ENCODE measurements at places on chromosomes 16 and 17.
A peak's percentile ranks its signal among the peaks of the same experiment; 100 is the strongest.

- DNase-seq = no peak
Measured at GRCh38 chr17:55056526-55056925, 88.0 kb downstream of the STXBP4 start.

- DNase-seq = no peak
Measured at GRCh38 chr17:45223539-45224528, 2.1 kb downstream of the FMNL1 start.

GRCh38 chr16:81276323-81276722, 37.8 kb downstream of the BCO1 start:
- no peak for DNase-seq

- DNase-seq = no peak
Measured at GRCh38 chr17:27975146-27976011, 67.1 kb upstream of the NLK start.

GRCh38 chr16:73056448-73056847, 8.5 kb upstream of the ZFHX3 start:
- no peak for DNase-seq

DNA sequence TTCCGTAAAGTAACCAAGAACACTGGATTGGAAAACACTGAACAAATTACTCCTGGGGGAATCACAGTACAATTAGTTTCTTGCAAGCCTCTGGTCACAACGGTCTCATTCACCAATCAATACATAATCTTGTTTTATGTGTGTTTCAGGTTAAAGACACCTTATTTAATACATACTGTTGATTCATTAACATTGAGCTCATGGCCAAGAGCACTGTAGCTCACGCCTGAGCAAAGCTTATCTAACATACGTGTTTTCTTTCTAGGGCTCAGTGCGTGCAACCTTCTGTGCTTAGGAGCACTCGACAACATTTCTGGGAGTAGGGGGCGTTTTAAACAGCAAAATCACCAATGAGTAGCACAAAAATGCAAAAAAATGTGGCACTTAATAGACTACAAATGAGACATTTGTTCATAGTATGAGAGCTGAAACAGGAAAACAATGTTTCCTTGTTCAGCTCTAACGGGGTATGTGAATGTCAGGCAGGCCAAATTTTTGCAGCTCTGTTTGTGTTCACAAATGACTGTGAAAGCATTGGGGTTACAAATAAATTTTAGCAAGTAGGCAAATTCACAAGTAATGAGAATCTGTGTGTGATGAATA, 206.2 kb downstream of the CNTNAP4 start:
- no peak for DNase-seq

- DNase-seq = peak; percentile 58
Measured at GRCh38 chr17:75753514-75754377, 11.2 kb downstream of the GALK1 start.

DNA sequence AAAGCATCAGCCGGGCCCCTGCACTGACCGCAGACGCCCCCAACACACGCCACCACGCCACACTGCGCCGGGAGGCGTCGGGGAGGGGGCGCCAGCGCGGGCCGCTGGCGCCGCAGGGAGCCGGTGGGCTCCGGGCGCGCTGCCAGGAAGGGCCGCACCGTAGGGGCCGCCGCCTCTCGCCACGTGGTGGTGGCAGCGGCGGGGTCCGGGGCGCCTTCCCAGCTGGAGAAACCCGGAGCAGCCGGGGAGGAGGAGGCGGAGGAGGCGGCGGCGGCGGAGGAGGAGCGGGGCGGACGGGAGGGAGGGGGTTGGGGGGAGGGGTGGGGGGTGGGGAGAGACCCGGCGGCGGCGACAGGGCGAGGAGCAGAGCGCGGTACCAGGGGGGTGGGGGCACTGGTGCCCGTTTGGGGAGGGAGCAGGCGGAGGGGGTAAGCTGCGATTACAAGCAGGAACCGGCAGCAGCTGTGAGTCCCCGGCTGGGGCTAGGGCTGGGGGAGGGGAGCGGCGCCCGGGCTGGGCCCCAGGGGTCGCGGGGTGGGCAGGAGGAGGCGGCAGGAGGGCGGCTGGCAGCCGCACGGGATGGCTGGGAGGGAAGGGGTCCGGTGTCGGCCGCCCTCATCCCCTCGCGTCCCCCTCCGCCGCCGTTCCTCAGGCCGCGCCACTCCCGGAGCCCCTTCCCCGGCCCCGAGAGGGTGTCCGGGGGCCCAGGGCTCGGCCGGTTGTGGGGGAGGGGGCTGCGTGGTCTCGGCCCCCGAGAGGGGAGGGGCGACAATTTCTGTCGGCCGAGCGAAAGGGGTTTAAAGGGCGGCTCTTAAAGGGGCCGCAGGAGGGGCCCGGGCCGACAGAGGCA, at the start of gene TBKBP1:
Gene TBKBP1 (plus strand): TSS at position 431 of the 850 bp plus-strand sequence. CDS start 1,952 bp downstream, outside the sequence.
- no peak for DNase-seq

GRCh38 chr17:7750321-7750821, 32.8 kb downstream of the DNAH2 start:
- no peak for DNase-seq

DNA sequence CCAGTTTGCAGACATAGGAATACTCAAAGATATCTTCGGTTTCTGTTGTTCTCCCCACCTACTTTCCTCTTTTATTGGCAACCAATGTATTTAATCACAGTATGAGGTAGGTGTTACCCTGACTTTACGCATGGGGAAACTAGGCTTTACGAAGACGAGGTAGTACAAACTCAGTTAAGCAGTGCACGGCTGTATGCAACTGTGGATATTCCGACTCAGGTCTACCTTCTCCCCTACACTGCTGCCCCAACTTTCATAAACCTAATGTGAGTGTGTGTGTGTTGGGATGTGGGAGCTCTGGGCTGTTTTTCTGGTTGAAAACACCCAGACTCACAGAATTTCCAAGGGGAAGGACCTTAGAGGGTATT, 1.2 kb upstream of the GPT2 start:
- DNase-seq = no peak

DNA sequence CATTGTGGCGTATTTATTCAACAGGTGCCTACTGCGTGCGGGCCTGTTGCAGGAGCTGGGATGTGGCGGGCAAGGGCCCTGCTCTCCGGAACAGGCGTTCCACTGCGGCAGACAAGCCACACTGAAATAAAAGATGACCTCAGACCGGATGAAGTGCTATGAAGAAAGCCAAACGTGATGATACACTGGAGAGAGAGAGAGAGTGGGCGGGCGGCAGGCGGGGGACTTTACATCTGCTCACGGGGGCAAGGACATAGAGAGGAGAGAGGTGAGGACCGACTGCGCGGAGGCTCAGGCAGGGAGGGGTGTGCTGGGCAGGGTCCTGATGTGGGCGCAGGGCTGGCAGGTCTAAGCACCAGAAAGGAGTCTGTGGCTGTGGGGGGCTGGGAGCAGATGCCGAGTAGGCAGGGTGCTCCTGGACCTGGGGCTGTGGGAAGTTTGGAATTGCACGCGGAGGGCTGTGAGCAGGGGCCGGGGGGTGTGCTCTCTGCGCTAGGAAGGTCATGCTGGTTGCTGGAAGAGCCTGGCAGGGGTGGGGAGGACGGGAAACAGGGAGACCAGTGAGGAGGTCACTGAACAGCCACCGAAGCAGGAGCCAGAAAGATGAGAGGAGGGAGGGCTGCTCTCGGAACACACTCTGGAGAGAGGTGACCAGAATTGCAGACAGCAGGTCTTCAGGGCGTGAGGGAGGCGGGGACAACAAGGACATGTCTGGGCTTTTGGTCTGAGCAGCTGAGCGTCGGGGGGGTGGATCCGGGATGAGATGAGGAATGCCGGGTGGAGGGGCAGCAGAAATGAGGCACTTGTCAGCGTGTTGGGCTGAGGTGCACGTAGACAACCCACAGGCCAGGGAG, 9.9 kb downstream of the MXRA7 start:
- no peak for DNase-seq

- no peak for DNase-seq
Measured at GRCh38 chr17:67800495-67800928, 24.8 kb upstream of the BPTF start.

DNA sequence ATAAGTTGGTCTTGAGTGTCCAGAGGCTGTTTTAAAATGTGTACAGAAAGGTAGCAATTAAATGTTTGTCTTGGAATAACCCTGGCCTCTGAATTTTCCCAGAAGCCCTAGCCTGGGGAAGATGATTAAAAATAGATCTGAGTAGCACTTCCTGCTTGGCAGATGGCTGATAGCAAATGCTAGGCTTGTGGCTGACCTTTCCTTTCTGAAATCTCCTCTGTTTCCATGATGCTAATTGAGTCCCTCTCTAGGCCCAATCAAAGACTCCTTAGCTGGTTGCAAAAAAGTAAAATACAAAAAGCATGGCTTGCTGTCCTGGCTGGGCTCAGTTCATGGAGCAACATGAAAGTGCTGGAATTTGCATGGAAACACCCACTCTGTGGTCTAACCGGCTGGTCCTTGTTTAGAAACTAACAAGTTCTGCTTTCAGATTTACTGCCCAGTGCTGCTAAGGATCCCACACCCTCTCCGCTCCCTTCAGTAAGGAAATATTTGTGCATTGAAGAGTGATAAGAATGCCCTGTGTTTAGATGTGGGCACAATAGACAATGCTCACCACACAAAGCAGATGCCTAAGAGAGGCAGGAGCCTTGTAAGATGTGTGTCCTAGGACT, 40.8 kb downstream of the YPEL2 start:
- DNase-seq = no peak

DNA sequence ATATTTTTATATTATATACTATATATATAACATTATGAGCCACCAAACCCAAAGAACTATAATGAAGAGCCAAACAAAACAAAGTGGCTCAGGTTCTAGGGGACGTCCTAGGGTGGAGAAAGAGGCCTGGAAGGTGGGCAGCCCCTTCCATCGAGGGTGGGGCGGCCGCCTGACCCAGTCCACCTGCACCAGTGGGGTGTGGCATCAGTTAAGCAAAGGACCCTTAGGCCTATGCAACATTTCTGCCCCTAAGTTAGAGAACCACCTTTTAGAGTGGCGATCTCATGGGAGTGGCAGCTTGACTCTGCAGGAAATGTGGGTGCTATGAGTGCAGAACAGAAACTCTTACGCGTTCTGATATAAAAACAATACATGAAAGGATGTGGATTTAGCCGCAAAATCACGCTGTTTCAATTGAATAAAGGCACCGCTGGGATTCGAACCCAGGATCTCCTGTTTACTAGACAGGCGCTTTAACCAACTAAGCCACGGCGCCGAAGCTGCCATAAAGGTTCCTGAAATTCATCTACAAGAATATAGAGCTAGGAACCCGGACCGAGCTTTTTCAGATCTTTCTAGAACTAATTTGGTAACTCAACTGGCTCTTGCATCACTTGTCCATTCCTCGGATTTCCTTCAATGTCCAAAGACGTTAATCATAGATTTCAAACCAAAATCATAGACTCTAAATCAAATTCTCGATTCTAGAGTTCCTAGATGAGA, 15.6 kb upstream of the AURKB start:
- DNase-seq = peak; percentile 62

- no peak for DNase-seq
Measured at GRCh38 chr17:4020096-4020495, 55.9 kb upstream of the ATP2A3 start.

DNA sequence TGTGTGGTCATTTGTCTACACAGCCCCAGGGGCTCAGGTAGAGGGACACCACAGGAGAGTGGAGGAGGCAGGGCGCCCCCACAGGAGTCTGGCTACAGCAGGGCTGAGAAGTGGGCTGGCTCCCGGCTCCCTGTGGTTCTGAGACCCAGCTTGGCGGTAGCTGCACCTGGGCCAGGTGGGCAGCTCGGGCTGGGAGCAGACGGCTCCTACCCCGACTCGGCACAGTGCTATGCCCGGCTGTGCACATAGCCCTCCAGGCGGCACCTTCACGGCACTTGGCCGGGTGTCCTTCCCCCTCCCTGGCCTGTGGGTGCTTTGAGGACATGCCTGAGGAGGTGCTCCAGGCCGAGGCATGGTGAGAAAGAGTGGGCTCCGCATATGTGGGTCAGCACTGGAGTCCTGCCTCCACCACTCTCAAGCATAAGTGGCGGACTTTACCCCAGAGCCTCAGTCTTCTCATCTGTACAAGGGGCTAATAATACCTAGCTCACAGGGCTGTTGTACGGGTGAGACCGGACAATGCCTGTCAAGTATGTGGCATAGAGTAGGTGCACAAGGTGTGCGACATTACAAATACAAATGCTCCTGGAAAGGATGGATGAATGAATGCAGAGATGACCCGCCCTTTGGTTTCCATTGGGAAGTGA, 50.1 kb upstream of the JPH3 start:
- DNase-seq = no peak

DNA sequence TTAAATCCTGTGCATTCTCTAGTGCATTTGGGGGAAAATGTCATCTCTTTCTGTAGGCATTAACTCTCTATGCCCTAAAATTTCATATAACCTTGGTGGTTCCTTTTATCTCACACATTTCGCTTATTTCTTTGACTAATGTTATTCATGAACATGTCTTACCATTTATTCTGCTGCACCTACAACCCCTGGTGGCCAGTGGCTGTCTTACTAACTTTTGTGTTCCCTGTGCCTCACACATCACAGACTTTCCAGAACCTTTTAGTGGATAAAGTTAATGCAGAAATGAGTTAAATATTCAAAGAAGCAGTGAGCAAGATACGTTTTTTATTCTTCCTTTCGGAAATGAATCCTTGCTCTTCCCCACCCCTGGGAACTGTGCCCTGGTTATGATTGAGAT, 111.9 kb downstream of the CDH13 start:
- no peak for DNase-seq

DNA sequence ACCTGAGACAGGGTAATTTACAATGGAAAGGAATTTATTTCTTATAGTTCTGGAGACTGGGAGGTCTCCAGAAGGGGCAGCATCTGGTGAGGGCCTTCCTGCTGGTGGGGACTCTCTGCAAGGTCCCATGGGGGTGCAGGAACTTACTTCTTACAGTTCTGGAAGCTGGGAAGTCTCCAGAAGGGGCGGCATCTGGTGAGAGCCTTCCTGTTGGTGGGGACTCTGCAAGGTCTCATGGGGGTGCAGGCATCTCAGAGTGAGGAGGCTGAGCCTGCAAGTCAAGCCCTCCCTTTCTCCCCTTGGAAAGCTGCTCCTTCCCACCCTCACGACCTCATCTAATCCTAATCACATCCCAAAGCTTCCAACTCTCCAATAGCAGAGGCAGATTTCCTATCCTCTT, 157.4 kb downstream of the FOXL1 start:
- no peak for DNase-seq

- no peak for DNase-seq
Measured at GRCh38 chr16:31505483-31505882, 2.7 kb downstream of the RUSF1 start.

GRCh38 chr17:55420776-55421178, 858 bp downstream of the MMD start:
- no peak for DNase-seq

DNA sequence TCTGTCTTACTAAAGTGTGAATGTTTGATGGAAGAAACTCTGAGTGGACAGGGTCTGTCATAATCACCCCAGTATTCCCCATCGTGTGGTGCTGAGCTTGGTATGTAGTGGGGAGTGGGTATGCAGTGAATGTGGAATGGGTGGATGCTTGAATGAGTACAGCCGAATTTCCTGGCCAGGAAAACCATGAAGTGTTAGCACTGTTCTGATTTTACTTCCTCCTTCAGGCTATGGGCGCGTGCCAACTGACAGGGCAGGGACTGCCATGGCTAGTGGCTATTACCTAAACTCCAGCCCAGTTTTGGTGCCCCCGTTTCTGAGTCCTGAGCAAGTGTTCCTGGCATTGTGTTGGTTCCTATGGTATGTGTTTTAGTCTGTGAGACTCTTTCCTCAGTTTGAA, 48.6 kb downstream of the PRKCA start:
- no peak for DNase-seq

- no peak for DNase-seq
Measured at GRCh38 chr17:79796444-79796762, 474 bp downstream of the CBX8 start.

GRCh38 chr17:79114458-79115301, 40.1 kb downstream of the ENGASE start:
- no peak for DNase-seq
